GM23338 (cell line): ENCODE measurements at places on chromosomes 12 and 14.
A peak's percentile ranks its signal among the peaks of the same experiment; 100 is the strongest.

GRCh38 chr14:45743884-45744283, 490.9 kb upstream of the MIS18BP1 start:
- H3K27me3 ChIP-seq: no peaks in the 10 kb centered on the region
- H3K4me3 ChIP-seq: no peak overlapping the region
- no peaks in the 10 kb centered on the region for H3K36me3 ChIP-seq
- H3K4me1 ChIP-seq: no peaks in the 10 kb centered on the region

DNA sequence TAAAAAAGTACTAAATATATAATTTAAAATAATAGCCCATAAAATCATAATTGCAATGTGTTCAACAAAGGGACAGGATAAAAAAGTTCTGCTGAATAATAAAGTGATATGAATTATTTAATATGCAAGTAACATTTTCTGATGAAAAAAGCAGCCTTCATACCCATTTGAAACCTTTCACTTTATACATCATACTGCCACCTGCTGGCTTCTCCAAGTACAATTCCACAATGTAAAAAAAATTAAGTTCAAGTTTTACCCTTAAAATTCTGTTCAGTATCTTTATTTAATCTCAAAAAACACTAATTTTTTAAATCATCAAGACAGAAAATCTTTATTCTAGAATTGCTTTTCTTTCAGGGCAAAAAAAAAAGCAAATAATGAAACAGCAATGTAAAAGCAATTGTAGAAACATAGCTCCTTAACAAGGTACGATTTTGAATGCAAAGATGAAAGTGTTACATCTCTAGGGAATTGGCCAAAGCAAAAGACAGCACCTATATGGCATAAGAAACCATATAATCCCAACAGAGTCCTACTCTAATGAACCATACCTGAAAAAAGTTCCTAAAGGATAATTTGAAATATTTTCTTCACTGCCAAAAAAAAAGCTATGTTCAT, 15.0 kb downstream of the MDM1 start:
- H3K4me1 ChIP-seq: no peaks in the 10 kb centered on the region
- DNase-seq: peak; percentile 61
- H3K27me3 ChIP-seq: no peaks in the 10 kb centered on the region
- no peak overlapping the region for H3K27ac ChIP-seq
- 0 out of 2 replicates have a peak, but pooled peaks cover 12% of the 10 kb centered on the region for H3K36me3 ChIP-seq

DNA sequence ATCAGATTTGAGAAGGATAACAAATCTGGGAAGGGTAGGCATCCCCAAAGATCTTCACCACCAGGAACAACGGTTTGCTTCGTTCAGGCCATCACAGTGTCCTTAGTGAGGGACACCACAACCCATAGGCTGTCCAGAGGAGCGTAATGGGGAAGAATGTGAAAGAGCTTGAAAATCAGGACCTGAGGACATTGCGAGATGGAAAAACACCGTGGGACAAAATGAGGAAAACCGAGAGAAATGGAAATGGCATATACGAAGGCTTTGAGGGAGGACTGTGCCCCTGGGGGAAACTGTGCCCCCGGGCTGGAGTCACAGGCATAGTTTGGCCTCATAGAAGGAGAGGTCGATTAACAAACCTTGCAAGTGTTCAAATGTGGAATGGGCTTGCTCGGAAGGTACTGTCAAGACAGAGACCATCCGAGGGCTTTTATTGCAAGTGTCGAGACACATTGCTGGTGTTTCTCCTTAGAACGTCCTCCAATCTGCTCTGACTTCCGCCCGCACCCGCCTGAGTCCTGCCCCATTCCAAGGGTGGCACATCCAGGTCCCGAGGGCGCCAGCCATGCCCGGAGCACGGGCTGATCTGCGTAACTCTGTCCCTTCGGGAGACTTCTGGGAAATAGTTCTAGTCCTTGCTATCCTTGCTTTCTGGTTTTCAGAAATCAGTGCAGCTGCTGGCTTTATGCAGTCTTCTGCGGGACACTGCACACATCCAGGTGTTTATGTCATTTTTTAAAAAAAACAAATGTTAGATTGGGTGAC, 885 bp upstream of the PALS1 start:
- H3K4me3 ChIP-seq: peak overlapping the region; percentile 67
- H3K36me3 ChIP-seq: no peaks in the 10 kb centered on the region
- peaks cover 3% of the 10 kb centered on the region; the same call in 1 of the 2 replicates for H3K4me1 ChIP-seq
- peak; percentile 45 for DNase-seq
- H3K27ac ChIP-seq: peak overlapping the region; percentile 76
- H3K27me3 ChIP-seq: peaks cover 17% of the 10 kb centered on the region

DNA sequence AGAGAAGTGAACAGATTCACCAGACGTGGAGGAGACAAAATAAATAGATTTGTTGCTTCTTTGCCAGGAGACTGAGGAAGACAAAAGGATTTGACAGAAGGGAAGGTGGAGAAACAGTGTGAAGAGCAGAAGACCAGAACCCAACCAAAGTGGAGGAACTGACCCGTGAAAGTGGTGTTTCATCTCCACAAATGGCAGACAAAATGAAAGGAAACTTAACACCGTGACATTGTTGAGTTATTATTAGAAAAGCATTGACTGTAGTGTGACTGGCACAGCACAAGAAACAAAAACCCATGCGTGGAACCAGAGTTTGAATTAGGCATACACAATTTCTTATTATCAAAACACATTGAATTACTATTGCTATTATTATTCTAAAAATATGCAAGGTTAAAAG, 518.1 kb downstream of the TMEM121 start:
- no peaks in the 10 kb centered on the region for H3K4me1 ChIP-seq
- no peak for DNase-seq
- H3K27ac ChIP-seq: no peak overlapping the region
- no peak overlapping the region for H3K4me3 ChIP-seq

DNA sequence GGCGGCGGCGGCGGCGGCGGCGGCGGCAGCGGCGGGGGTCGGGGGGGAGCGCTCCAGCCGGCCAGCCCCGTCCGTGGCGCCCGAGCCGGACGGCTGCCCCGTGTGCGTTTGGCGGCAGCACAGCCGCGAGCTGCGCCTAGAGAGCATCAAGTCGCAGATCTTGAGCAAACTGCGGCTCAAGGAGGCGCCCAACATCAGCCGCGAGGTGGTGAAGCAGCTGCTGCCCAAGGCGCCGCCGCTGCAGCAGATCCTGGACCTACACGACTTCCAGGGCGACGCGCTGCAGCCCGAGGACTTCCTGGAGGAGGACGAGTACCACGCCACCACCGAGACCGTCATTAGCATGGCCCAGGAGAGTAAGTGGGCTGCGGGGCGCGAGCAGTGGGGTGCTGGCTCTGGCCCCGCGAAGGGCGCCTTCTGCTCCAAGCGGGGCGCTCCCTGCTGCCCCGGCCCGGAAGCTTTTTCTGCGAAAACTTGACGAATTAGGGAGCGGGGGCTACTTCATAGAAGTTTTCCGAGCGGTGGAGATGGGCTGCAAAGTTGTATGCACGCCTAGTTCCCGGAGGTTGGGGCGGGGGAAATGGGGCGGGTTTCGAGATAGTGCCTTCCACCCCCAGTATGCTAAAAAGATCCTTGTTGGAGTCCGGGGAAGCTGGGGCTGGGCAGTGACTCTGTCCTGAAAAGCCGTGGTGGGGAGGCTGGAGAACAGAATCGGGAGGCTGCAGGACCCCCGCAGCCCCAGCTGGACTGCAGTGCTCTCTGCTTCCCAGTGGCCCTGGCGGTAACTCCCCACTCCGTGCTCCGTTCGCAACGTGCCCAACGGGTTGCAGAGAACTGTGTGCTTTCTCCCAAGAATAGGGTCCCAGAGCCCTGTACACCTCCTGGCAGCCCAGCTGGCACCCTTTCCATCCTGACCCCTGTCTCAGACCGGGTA, 751 bp downstream of the GDF11 start:
- peaks cover 3% of the 10 kb centered on the region; the same call in 1 of the 2 replicates for H3K36me3 ChIP-seq
- H3K27ac ChIP-seq: 0 out of 2 replicates have a peak overlapping the region, but pooled peaks have one; percentile 32
- peak; percentile 78 for DNase-seq
- no peaks in the 10 kb centered on the region for H3K27me3 ChIP-seq
- H3K4me3 ChIP-seq: peak overlapping the region; percentile 95

GRCh38 chr12:51238037-51238509, 553 bp upstream of the DAZAP2 start:
- no peaks in the 10 kb centered on the region for H3K27me3 ChIP-seq
- no peak for DNase-seq
- peaks cover 22% of the 10 kb centered on the region for H3K36me3 ChIP-seq
- H3K27ac ChIP-seq: peak overlapping the region; percentile 98

- peak overlapping the region; percentile 75 for H3K4me3 ChIP-seq
- no peak overlapping the region for H3K27ac ChIP-seq
- DNase-seq: peak; percentile 71
Observed at GRCh38 chr14:77980475-77981321, 180.8 kb downstream of the ADCK1 start.

- DNase-seq: no peak
- H3K27me3 ChIP-seq: no peaks in the 10 kb centered on the region
- no peaks in the 10 kb centered on the region for H3K4me1 ChIP-seq
- no peak overlapping the region for H3K27ac ChIP-seq
- no peak overlapping the region for H3K4me3 ChIP-seq
Observed at GRCh38 chr14:51018521-51018920, 74.2 kb upstream of the PYGL start.

DNA sequence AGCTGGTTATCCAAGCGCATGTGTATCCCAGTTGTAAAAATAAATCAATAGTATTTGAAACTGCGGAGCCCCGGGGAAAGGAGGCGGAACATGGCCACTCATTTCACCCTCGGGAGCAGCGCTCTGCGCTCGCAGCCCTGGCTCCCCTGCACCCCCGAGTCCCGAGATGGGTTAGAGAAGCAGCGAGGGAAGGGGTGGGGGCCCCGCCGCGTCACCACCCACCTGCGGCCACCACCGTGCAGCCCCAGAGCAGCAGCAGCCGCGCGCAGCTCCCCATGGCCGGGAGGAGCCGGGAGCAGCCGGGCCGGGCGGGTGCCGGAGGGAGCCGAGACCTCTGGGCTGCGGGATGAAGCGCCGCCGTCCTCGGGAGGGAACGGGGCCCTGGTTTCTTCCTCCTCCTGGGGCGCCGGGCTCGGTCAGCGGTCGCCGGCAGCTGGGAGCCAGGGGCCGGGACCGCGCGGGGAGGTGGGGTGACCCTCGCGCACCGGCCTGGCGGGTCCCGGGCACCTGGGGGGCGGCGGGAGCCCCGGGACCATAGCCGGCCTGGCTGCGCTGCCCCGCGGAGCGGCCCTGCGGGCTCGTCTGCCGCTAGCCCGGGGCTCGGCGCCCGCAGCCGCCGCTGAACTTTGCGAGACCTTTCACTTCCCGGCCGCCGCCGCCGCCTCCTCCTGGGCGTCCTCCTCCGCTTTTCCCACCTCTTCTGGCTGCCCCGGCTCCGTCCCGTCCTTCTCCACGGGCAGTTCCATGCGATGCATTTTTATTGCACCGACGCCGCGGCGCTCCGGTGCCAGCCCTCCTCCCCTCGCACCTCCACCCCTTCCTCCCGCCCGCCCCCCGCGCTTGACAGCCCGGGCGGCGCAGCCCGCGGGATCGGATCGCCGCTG, at the start of gene NTN4:
TSS of gene NTN4 (minus strand) at position 732 of the 884 bp plus-strand sequence. CDS start at position 277, 455 bp downstream.
- no peaks in the 10 kb centered on the region for H3K36me3 ChIP-seq
- DNase-seq: peak; percentile 74
- H3K27ac ChIP-seq: no peak within 1 kb of the TSS

DNA sequence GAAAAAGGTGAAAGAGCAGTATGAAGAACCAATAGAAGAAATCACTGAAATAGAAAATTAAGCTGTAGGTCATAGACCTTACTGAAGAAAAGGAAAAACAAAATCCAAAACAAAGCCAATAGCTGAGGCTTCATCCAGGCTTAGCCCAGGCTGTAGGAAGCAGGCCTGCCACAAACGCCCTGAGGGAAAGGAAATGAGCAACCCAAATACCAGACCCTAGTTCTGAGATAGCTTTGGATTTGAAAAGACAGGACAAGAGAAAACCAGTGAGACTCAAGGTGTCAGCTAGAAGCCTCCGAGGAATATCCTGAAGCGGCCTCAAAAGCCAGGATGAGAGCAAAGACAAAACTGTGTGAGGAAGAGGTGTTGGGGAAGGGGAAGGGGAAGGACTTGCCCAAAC, 79.2 kb downstream of the FERMT2 start:
- H3K27ac ChIP-seq: no peak overlapping the region
- DNase-seq: no peak
- H3K4me3 ChIP-seq: no peak overlapping the region
- H3K4me1 ChIP-seq: peaks cover 43% of the 10 kb centered on the region
- no peaks in the 10 kb centered on the region for H3K27me3 ChIP-seq
- peaks cover 20% of the 10 kb centered on the region; the same call in 1 of the 2 replicates for H3K36me3 ChIP-seq

GRCh38 chr14:32728976-32729375, 209.7 kb upstream of the NPAS3 start:
- no peaks in the 10 kb centered on the region for H3K27me3 ChIP-seq
- H3K4me3 ChIP-seq: no peak overlapping the region
- no peak overlapping the region for H3K27ac ChIP-seq
- no peaks in the 10 kb centered on the region for H3K36me3 ChIP-seq
- no peak for DNase-seq

DNA sequence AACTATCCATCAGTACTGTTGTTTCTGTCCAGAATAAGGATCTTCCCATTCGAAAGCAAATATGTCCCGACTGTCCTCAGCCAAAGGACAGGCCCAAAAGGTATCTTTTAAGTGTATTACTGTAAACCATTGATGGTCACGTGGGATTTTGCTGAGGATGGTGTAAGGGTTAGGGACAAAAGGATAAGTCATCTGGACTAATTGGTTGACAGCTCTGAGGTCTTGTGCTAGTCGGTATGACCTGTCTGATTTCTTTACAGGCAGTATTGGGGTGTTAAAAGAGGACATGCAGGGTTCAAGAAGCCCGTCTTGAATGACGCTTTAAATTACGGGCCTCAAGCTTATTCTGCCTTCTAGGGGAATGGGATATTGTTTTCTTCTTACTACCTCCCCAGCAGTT, 24.4 kb downstream of the CLEC2A start:
- H3K4me1 ChIP-seq: no peaks in the 10 kb centered on the region
- no peak overlapping the region for H3K4me3 ChIP-seq
- H3K27me3 ChIP-seq: no peaks in the 10 kb centered on the region
- H3K36me3 ChIP-seq: peaks cover 16% of the 10 kb centered on the region
- H3K27ac ChIP-seq: no peak overlapping the region

DNA sequence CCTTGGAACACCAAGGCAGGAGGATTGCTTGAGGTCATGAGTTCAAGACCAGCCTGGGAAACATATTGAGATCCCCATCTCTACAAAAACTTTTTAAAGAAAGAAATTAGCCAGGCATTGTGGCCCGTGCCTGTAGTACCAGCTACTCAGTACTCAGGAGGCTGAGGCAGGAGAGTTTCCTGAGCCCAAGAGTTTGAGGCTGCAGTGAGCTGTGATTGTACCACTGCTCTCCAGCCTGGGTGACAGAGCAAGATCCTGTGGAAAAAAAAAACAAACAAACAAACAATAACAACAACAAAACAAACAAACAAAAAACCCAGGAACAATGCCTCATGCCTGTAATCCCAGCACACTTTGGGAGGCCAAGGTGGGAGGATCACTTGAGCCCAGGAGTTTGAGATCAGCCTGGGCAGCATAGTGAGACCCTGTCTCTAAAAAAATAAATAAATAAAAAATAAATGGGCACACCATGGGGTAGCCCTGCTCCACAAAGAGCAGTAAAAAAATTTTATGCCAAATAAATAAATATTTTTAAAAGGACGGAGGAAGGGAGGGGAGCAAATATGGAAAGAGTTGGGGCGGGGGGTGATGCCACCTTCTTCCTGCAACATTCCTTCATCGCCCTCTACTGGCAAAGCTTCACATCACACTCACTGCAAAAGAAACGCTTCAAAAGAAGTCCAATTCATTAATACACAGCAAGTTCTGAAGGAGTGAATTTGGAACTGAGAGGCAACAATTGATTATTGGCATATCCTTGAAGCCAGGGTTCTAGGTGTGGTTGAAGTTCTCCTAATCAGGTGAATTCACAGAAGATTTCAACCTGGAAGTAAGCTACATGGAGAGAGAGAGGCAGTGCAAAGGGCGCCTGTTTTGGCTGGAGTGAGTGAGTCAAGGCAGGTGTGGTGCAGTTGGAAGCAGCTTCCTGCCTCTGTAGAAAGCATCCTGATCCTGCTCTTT, 8.8 kb upstream of the GNPTAB start:
- H3K36me3 ChIP-seq: no peaks in the 10 kb centered on the region
- no peak overlapping the region for H3K27ac ChIP-seq
- H3K4me3 ChIP-seq: no peak overlapping the region
- H3K4me1 ChIP-seq: no peaks in the 10 kb centered on the region
